Inflammatory macrophage treated with lipopolysaccharide for 4 hours (primary cell): ENCODE measurements at places on chromosomes 4 and X.
A peak's percentile ranks its signal among the peaks of the same experiment; 100 is the strongest.

GRCh38 chrX:150544222-150544787 lies 24.1 kb upstream of the MTM1 start:
- no peak for DNase-seq

GRCh38 chr4:161249779-161250440 lies 913.9 kb downstream of the FSTL5 start:
- no peak for DNase-seq

GRCh38 chrX:39796856-39797255 lies 300.9 kb downstream of the BCOR start:
- peak; percentile 27 for DNase-seq

DNA sequence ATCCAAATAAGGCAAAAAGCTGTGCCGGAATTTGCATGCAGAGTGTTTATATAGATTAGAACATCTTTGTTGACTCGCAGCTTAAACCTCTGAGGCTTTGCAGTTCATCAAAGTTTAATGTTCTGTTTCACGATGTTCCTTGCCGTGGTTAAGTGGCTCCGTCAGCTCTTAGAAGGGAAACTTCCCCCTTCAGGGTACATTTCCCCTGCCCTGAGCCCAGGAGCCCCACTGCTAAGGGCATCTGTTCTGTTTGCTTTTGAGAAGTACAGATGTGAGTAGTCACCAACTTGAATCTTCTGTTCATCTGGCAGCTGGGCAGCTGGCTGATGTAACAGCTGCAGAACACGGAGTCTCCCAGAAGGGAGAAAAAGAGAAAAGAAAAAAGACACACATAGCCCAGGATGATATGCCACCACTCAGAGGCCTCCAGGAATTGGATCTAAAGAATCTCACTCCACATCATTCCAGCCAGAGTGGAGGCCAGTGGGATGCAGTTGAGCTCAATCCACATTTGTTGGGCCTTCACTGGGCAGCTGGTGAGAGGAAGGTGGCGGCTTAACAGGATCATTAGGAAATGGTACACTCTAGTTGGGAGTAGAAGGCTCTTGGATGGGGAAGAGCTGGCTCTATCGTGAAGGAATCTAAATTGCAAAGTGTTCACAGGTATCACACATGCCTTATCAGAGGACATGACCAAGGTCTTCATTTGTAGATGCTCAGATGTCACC lies 178.7 kb upstream of the RBPJ start:
- DNase-seq = peak; percentile 41

GRCh38 chr4:93814722-93815121 lies 13.8 kb upstream of the ATOH1 start:
- DNase-seq = peak; percentile 73

DNA sequence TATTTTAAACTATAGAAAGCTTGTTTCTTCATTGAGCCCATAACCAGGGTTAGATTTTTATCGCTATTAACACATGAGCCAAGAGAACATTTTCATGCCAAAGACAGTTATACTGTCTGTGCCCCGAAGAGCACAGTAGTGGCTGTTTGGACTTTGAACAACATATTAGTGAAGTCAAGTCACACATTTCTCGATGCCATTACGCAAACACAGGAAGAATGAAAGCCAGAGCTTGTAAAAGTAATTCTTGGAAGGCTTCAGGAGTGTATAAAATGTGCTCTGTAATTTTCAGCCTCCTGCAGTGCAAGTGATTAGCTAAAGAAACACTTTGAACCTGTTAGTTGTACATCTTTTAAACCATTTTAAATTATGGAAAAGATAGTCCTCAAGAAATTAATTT lies 590.7 kb upstream of the PITX2 start:
- no peak for DNase-seq

GRCh38 chrX:17986440-17986839 lies 125.3 kb upstream of the RAI2 start:
- no peak for DNase-seq
